ENCODE measurements at places on chromosomes 5 and 9.

DNA sequence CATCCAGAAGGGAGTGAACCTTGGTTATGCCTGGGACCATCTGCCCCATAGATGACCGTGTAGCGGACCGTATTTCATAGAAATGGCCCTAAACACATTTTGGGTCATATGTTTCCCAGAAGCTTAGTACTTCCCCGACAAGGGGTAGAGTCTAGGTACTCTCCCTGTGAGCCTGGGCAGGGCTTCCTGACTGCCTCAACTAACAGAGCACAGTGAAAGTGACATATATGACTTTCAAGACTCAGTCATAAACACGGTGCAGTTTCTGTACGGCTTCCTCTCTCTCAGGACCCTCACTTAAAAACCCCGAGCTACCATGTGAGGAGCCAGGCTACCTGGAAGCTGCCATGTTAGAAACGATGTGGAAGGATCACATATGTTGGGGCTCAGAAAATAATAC is 20.9 kb downstream of the C9orf57 start:
- no peak for DNase-seq
- H3K27ac ChIP-seq: no peak overlapping the region
- no peaks in the 10 kb centered on the region for H3K27me3 ChIP-seq
- no peak overlapping the region for H3K4me3 ChIP-seq
- peaks cover 39% of the 10 kb centered on the region for H3K4me1 ChIP-seq

GRCh38 chr5:53407373-53407772 is 73.1 kb upstream of the FST start:
- H3K4me3 ChIP-seq: no peak overlapping the region
- no peaks in the 10 kb centered on the region for H3K36me3 ChIP-seq
- H3K27me3 ChIP-seq: no peaks in the 10 kb centered on the region
- no peak for DNase-seq

DNA sequence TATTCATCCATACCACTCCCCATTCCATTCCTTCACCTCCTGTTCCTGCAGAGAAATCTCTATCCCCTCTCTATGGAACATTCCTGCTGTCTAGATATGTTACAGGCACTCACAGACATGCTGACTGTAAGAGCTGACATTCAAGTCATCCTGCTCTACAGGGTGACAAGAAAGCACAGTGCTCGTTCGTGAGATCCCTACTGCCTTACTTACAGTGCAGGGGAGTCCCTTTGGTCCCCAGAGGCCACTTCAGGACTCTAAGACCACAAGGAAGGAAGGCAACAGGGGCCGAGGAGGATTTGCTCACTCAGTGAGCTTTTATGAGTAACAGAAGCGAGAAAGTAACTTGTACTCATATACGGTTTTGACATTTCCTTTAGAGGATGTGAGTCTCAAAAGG is 110.5 kb downstream of the GAS1 start:
- DNase-seq: no peak
- no peak overlapping the region for H3K4me3 ChIP-seq
- H3K4me1 ChIP-seq: no peaks in the 10 kb centered on the region
- no peak overlapping the region for H3K27ac ChIP-seq

DNA sequence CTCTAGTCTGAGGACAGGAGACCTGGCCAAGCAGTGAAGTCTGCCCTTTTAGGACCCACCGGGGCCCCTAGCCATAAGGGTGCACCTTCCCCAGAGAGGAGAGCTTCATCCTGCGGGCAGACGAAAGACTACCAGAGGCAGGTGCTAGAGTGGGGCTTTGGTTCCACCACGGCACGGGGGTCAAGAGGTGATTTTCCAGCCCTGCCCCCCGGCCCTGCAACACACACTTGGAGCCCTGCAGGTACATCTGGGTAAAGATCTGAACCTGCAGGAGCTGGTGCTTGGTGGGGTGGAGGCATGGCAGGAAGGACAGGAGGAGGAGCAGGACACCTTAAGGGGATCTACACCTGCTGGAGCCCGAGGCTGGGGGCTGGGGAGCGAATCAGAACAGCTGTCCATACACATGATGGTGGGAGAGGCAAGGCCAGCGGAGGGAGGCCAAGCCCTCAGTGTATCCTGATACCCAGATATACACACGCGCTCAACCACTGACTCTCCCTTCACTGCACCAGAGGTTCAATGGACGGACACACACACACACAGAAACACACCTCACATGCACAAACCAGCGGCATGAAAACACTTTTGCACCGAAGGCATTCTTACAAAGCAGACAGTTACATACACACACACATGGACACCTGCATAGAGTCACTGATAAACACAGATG is 98.4 kb upstream of the MVB12B start:
- H3K4me1 ChIP-seq: no peaks in the 10 kb centered on the region
- no peak overlapping the region for H3K4me3 ChIP-seq
- no peak for DNase-seq
- peaks cover 1% of the 10 kb centered on the region for H3K27me3 ChIP-seq
- H3K27ac ChIP-seq: no peak overlapping the region

DNA sequence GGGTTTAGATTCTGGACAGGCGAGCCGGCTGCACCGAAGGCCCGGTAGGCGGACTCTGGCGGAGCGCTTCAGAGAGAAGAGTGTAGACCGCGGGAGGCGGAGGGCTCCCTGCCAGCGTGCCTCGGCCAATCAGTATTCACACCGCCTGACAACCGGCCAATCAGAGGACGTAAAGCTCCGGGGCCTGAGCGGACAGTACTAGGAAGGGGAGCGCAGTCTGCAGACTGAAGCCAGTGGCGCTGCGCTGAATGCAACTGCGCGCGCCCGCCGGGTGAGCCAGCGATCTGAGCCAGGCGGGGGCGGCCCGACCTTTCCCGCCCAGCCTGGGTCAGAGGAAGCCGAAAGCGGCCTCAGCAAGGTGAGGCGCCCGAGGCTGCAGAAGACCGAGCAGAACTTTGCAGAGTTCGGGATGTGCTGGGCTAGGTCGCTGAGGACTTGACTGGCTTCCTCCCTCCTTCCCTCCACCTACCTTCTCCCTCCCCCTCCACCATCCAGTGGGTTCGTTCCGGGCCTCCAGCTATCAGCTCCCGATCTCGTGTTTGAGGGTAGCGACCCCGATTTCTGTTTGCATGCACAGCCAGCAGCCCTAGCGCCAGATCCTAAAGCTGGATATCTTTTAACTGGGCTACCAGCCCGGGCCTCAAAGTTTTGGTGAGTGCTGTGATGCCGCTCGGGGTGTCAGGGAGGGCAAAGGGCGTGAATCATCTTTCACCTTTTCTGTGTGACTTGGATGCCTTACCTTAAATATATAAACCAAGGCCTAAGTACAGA is at the start of gene DMRT2:
DMRT2 (plus strand) TSS at position 233 of the 771 bp plus-strand sequence. CDS start 1,257 bp downstream, outside the sequence.
- H3K4me3 ChIP-seq: peak within 1 kb of the TSS; percentile 43
- peak; percentile 51 for DNase-seq
- H3K27me3 ChIP-seq: peaks cover 18% of the 10 kb centered on the region
- no peaks in the 10 kb centered on the region for H3K36me3 ChIP-seq
- no peak within 1 kb of the TSS for H3K27ac ChIP-seq
- H3K4me1 ChIP-seq: no peaks in the 10 kb centered on the region
